ENCODE measurements at places on chromosomes 6 and 20. TPM values are rescaled to one million over a fixed set of nuclear protein-coding genes. Genes with fewer than 3 reads are reported as not detected.

DNA sequence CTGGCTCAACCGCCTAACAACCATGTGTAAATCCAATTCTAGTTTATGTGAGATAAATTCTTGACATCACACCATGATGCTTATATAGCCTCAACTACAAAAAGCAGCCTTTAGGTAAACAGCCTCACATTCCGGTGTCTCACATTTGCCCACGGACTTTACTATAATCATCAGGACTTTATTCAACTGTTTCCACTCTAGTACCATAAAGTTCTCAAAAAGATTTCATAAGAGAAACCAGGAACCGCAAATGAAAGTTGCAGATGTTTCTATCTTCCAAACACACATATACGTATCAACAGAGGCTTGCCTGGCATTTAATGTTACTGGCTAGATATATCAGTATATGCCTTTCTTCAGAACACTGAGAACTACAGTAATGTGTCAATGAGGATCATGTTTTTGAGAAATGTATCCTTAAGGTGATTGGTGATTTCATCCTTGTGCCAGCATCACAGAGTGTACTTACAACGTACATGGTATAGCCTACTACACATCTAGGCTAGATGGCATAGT, 80.0 kb downstream of the EPB41L2 start:
- no peak overlapping the region for H3K27ac ChIP-seq
- H3K4me3 ChIP-seq = no peak overlapping the region
- H3K4me1 ChIP-seq = no peaks in the 10 kb centered on the region
- no peaks in the 10 kb centered on the region for H3K36me3 ChIP-seq

The NRSN2 gene
- 10.4 TPM for polyA plus RNA-seq

- no peak overlapping the region for H3K4me3 ChIP-seq
- no peak overlapping the region for H3K27ac ChIP-seq
- no peak for DNase-seq
Measured at GRCh38 chr6:33053230-33053629, 20.2 kb downstream of the HLA-DPA1 start.

The C20orf173 gene
- polyA plus RNA-seq = not detected

The DEFB124 gene
- not detected for polyA plus RNA-seq

The RAB44 gene
- 0.03 TPM for polyA plus RNA-seq

The RIPK1 gene
- polyA plus RNA-seq = 19.6 TPM

DNA sequence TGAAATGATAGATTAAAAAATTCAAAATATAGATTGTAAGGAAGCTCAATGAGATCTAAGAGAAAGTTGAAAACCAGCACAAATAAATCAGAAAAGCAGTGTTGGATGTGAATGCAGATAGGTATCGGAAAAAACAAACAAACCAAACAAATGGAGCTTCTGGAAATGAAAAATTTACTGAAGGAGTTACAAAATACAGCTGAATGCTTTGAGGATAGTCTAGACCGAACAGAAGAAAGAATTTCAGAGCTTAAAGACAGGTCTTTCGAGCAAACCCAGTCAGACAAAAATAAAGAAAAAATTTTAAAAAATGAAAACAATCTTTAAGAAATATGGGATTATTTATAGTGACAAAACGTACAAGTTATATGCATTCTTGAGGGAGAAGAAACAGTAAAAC, 146.7 kb downstream of the FAM83B start:
- H3K4me1 ChIP-seq = no peaks in the 10 kb centered on the region
- no peak for DNase-seq
- H3K36me3 ChIP-seq = no peaks in the 10 kb centered on the region
- no peaks in the 10 kb centered on the region for H3K27me3 ChIP-seq
- H3K4me3 ChIP-seq = no peak overlapping the region

GRCh38 chr6:66199171-66199570, 492.1 kb upstream of the EYS start:
- no peak overlapping the region for H3K4me3 ChIP-seq
- no peaks in the 10 kb centered on the region for H3K36me3 ChIP-seq

- H3K4me1 ChIP-seq = peaks cover 57% of the 10 kb centered on the region
- H3K27ac ChIP-seq = no peak overlapping the region
- no peaks in the 10 kb centered on the region for H3K36me3 ChIP-seq
- H3K4me3 ChIP-seq = no peak overlapping the region
- H3K27me3 ChIP-seq = no peaks in the 10 kb centered on the region
Measured at GRCh38 chr6:149895048-149895590, 2.8 kb downstream of the RAET1E start.

DNA sequence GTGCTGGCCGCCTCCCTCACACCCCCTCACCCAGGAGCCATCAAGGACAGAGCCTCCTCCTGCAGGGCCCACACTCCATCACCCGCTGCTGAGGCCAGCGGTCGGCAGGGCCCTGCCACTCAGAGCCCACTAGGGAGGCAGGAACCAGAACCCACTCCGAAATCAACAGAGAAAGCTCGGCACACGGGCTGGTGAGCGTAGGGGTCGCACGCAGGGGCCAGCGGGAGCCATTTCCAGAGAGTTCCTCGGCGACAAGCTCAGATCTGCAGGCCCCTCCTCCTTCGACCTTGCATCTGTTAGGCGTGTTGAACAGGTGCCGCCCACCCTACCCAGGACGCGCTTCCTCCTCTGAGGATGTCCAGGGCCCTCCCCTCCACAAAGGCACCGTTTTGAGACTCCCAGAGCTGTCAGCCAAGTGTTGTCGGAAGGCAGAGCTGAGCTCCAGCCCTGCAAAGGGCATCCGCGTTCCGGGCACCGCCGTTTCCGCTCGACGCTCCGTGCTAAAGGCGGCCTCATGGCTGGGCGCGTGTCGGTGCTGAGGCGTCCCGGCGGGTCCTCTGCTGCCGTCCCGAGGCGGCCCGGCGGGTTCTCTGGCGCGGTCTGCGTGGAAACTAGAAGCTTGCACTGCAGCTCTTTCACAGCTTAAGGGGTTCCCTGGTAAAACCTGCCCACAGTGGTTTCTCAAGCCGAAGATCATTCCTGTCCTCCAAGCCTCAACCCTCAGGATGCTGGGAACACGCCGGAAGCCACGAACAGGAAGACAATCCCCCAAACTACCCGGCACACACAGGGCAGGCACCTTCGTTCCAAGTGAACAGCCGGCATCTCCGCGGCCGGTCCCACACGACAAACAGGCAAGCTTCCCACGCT, 6.8 kb downstream of the KCNQ2 start:
- H3K4me3 ChIP-seq = no peak overlapping the region
- no peak overlapping the region for H3K27ac ChIP-seq
- H3K36me3 ChIP-seq = no peaks in the 10 kb centered on the region
- no peak for DNase-seq
- no peaks in the 10 kb centered on the region for H3K4me1 ChIP-seq
- H3K27me3 ChIP-seq = peaks cover 71% of the 10 kb centered on the region
